ENCODE measurements at places on chromosomes 2 and 18.

GRCh38 chr18:11154368-11154989 lies 5.1 kb upstream of the PIEZO2 start:
- H3K4me1 ChIP-seq = no peaks in the 10 kb centered on the region
- H3K4me3 ChIP-seq = no peak overlapping the region
- H3K36me3 ChIP-seq = no peaks in the 10 kb centered on the region

- DNase-seq = no peak
- H3K36me3 ChIP-seq = no peaks in the 10 kb centered on the region
These were observed 40.6 kb upstream of the CSRNP3 start for GRCh38 chr2:165428926-165429325.

DNA sequence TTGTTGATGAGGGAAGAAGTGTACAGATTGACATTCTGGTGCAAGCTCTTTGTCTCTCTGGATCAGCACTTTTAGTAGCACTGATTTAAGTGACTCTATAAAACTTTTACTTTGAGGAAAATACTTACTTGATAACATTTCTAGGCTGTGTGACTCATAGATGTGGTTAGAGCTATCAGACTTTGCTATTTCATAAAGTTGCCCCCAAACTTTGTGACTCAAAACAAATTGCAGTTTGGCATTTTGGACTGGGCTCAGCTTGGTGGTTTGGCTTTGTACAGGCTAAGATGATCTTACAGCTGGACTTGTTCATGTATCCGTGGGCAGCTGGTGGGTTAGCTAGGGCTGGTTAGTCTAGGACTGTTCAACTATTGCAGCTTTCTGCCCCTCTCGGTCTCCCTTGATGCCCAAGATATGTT lies 42.1 kb upstream of the GLS start:
- no peak overlapping the region for H3K27ac ChIP-seq
- no peak overlapping the region for H3K4me3 ChIP-seq
- H3K27me3 ChIP-seq = peaks cover 4% of the 10 kb centered on the region

GRCh38 chr18:24801001-24801400 lies 340.6 kb downstream of the HRH4 start:
- no peak for DNase-seq
- no peaks in the 10 kb centered on the region for H3K27me3 ChIP-seq
- H3K4me3 ChIP-seq = no peak overlapping the region
- H3K4me1 ChIP-seq = no peaks in the 10 kb centered on the region

DNA sequence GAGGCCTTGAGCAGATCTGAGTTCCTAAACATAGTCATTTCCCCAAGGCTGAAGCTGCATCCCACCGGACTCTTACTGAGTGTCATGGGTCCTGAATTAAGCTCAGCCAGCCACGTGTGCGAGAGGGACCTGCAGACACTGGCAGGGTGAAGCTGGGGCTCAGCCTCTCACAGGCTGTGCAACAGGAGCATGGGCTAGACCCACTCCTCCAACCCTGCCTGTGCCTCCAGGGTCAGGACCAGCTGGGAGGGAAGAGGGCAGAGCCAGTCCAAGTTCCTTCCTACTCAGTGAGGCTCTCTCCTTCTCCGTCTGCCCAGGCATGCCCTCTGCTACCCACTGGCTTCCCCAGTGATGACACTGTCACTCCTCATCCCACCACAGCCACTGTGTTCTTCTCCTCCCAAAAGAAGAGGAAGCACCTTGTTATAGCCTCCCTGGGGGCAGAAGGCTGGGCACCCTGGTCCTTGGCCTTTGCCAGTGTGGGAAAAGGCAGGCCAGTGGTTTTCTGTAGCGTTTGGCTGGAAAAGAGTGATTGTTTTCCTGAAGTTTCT lies 78.9 kb downstream of the KCNF1 start:
- no peaks in the 10 kb centered on the region for H3K4me1 ChIP-seq
- no peak overlapping the region for H3K4me3 ChIP-seq
- H3K27ac ChIP-seq = no peak overlapping the region
- H3K36me3 ChIP-seq = no peaks in the 10 kb centered on the region
- H3K27me3 ChIP-seq = peaks cover 15% of the 10 kb centered on the region
- no peak for DNase-seq

DNA sequence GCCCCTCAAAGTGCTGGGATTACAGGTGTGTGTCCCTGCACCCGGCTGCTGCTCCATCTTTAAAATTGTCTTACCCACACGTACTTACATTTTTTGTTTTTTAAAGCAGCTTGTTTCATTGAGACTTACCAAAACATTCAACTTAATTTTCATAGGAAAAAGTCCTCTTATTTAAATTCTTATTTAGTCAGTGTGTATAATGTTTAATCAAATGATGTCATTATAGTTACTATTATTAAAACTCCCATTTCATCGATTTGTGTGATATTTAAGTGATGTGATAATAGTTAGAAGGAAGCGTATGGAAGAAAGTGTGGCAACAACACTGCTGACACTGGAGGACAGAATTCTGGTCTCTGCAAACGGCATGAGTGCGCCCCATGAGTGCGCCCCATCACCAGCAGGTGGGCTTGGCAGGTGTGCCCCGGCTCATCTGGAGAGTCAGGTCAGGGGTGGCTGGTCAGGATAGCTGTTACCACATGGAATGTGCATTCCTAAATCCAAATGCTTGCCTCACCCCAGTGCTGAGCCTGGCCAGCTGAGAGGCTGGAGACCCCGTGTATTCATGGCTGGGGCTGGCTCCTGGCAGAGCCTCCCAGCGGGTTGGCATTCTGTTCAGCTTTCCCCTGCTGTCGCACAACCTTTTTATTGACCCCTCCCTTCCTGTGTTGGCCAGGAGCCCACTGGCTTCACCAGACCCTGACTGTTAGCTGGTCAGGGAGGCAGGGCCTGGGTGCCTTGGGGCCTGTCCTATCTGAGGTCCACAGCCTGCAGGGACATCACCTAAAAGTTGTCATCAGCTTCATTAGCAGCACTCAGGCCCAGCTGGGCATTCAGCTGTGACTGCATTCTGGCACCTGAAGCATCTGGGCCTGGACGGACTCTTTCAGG lies 79.7 kb downstream of the AGAP1 start:
- no peak for DNase-seq
- H3K27ac ChIP-seq = no peak overlapping the region
- H3K4me3 ChIP-seq = no peak overlapping the region
- H3K4me1 ChIP-seq = no peaks in the 10 kb centered on the region
- H3K27me3 ChIP-seq = peaks cover 4% of the 10 kb centered on the region
- H3K36me3 ChIP-seq = no peaks in the 10 kb centered on the region

DNA sequence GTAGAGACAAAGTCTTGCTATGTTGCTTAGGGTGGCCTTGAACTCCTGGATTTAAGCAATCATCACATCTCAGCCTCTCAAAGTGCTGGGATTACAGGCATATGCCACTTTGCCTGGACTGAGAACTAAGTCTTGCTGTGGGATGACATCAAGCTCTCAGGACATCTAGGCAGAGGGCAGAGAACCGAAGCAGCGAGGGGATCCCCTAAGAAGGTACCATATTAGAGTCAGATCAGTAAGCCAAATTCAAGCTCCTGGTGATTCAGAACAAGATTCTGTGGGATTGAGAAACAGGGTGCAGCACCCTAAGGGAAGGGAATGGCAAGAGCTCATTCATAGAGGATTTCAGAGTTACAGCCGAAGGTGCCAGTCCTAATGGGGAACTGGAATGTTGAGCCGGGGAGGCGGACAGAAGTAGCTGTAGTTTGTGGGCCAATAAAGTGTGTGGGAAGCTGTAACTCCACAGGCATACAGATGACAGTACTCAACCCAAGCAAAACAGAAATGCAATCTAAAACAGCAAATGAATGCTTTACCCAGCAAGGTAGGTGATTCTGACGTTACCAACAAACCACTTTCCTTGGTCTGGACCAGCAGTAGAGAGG lies 30.9 kb downstream of the EPHA4 start:
- H3K36me3 ChIP-seq = peaks cover 12% of the 10 kb centered on the region
- no peak for DNase-seq
- H3K4me3 ChIP-seq = no peak overlapping the region
- no peak overlapping the region for H3K27ac ChIP-seq

- H3K27me3 ChIP-seq = peaks cover 7% of the 10 kb centered on the region
- DNase-seq = no peak
- no peaks in the 10 kb centered on the region for H3K36me3 ChIP-seq
- no peak overlapping the region for H3K27ac ChIP-seq
- H3K4me1 ChIP-seq = peaks cover 1% of the 10 kb centered on the region
- no peak overlapping the region for H3K4me3 ChIP-seq
These were observed 66.1 kb upstream of the SMAD7 start for GRCh38 chr18:49016648-49017539.

- no peak overlapping the region for H3K4me3 ChIP-seq
- H3K27ac ChIP-seq = no peak overlapping the region
- H3K4me1 ChIP-seq = no peaks in the 10 kb centered on the region
- H3K36me3 ChIP-seq = no peaks in the 10 kb centered on the region
These were observed 26.7 kb downstream of the COPS9 start for GRCh38 chr2:240109386-240109785.

DNA sequence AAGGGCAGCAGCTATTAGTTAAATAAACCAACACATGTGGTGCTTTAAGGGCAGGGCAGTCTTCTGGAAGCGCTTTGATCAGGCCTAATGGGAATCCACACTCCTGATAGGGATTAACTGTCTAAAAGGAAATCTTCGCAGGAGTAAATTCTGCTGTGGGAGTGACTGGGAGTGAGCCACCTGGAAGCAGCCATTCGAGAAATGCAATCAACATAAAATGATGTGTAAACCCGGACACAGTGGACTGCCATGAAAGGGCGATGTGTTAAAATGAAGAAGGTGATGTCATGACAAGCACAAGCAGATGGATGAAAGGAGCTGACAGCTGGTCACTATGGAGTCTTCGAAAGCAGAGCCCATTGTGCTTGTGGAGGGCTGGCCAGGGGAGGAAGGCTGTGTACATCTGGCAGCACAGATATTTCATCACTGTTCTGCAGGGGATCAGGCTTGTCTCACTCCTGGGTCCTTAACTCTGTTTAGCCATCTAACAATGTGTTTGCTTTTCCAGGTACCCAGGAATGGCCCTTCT lies 24.8 kb upstream of the GALNT14 start:
- H3K4me3 ChIP-seq = no peak overlapping the region
- no peaks in the 10 kb centered on the region for H3K36me3 ChIP-seq
- DNase-seq = no peak
- H3K27me3 ChIP-seq = peaks cover 4% of the 10 kb centered on the region
- H3K4me1 ChIP-seq = no peaks in the 10 kb centered on the region
- H3K27ac ChIP-seq = no peak overlapping the region

DNA sequence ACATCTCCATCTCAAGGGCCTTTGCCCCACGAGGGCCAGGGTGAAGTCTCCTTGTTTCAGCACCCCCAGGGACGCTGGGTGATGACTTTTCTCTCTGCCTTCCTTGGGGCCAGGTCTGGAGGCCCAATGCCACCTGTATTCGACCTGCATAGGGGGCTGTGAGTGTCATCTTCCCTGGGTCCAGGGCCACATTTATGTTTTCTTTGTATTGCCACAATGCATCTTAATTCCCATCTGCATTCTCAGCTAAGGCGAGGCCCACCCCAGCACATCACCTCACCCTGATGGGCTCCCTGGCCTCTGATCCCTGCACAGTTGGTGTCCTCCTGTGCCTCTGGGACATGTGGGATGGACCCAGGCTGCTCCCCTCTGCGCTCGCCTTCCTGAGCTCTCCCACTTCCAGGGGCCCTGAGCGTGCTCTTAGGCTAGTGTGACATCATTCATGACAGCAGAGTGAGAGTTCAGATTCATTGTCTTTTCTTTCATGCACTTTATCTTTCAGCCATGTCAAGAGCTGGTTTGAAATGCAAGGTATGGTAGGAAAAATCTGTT lies 122.0 kb upstream of the COPS8 start:
- no peak overlapping the region for H3K27ac ChIP-seq
- peaks cover 22% of the 10 kb centered on the region for H3K4me1 ChIP-seq
- no peak for DNase-seq
- peaks cover 11% of the 10 kb centered on the region for H3K27me3 ChIP-seq
- no peak overlapping the region for H3K4me3 ChIP-seq

DNA sequence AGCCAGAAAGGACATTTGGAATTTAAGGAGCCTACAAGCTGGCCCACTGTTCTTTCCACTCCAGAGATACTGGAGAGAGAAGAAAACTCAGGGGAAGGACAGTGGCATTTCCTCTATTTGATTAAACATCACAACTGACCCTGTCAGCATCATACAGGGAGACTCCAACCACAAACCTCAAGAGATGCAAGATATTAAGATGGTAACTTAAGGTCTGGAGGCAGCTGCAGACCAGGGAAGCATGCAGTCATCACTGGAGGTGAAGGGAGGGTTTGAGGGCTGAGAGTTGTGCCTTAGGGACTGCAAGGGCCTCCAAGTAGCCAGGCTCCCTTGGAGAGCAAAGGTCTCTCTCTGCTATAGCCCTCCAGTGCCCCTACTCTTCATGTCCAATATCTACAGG lies 67.4 kb downstream of the RNF152 start:
- no peaks in the 10 kb centered on the region for H3K36me3 ChIP-seq
- no peak overlapping the region for H3K4me3 ChIP-seq
- peaks cover 16% of the 10 kb centered on the region for H3K27me3 ChIP-seq
- no peak overlapping the region for H3K27ac ChIP-seq
- no peak for DNase-seq
- no peaks in the 10 kb centered on the region for H3K4me1 ChIP-seq

GRCh38 chr2:45904946-45905631 lies 253.6 kb downstream of the PRKCE start:
- H3K36me3 ChIP-seq = no peaks in the 10 kb centered on the region
- H3K4me1 ChIP-seq = peaks cover 5% of the 10 kb centered on the region
- no peak overlapping the region for H3K4me3 ChIP-seq
- no peaks in the 10 kb centered on the region for H3K27me3 ChIP-seq

GRCh38 chr18:55833543-55833942 lies 245.6 kb upstream of the TCF4 start:
- no peak overlapping the region for H3K4me3 ChIP-seq
- H3K27ac ChIP-seq = no peak overlapping the region
- no peaks in the 10 kb centered on the region for H3K36me3 ChIP-seq
- no peak for DNase-seq
- H3K4me1 ChIP-seq = no peaks in the 10 kb centered on the region

DNA sequence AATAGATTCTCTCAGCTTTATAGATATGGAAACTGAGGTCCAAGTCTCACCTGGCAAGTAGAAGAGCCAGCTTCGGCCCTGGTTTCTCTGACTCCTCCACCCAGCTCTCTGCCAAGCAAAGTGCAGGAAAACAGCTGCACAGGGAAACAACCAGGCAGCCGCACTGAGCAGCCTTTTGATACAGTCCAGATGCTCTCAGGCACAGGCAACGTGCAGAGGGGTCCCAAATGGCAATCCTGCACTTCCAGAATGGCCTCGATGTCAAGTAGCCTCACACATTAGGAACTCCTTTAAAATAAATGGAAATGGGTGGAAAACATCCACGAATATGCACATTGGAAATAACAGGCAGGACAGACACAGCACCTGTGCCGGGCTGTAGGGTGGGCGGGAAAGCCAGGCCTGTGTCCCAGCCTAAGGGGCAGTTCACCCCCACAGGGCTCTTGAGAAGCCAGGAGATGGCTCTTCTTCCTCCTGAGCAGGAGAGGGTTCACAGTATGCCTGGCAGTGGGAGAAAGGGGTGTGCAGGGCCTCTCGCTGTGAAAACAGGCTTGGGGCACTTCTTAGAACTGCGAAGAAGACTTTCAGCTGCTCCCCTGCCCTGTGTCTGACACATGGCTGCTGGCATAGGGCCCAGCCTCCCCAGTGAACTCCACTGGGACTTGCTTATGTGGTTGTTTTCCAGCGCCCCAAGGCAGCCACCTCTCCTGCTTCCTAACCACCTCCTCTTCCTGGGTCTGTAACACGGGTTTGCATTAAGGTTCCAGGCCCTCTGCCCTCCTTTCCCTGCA lies 63.9 kb upstream of the TUBA3E start:
- H3K36me3 ChIP-seq = no peaks in the 10 kb centered on the region
- H3K4me1 ChIP-seq = no peaks in the 10 kb centered on the region
- H3K27me3 ChIP-seq = peaks cover 21% of the 10 kb centered on the region
- no peak for DNase-seq
- no peak overlapping the region for H3K4me3 ChIP-seq

Measured in activated naive CD4-positive, alpha-beta T cell treated with anti-CD3 and anti-CD28 coated beads, Interleukin-2, amount 10 ng/mL, durations not matched to agents 7 days and 5 days (primary cell).